ENCODE measurements at places on chromosomes 16 and 17.

DNA sequence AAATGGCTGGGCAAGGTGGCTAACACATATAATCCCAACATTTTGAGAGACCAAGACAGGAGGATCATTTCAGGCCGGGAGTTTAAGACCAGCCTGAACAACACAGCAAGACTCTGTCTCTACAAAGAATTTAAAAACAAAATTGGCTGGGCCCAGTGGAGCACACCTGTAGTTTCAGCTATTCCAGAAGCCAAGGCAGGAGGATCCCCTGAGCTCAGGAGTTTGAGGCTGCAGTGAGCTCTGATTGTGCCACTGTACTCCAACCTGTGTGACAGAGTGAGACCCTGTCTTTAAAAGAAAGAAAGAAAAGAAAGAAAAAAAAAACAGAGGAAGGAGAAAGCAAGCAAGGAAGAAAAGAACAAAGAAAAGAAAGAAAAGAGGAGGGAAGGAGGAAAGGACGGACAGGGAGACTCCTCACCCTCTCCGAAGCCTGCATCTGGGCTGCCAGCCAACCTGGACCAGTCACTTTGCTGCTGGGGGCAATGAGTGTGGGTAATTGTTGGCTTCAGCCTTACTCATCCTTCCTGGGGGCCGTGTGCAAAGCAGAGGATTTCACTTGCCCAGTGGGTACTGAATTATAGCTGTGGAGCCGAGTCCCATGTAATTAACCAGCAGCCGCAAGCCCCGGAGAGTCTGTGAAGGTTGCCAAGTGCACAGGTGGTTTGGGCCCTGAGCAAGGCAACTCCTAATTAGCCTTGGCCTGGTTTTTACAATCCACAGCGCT is 6.7 kb upstream of the MT4 start:
- no peak for DNase-seq

DNA sequence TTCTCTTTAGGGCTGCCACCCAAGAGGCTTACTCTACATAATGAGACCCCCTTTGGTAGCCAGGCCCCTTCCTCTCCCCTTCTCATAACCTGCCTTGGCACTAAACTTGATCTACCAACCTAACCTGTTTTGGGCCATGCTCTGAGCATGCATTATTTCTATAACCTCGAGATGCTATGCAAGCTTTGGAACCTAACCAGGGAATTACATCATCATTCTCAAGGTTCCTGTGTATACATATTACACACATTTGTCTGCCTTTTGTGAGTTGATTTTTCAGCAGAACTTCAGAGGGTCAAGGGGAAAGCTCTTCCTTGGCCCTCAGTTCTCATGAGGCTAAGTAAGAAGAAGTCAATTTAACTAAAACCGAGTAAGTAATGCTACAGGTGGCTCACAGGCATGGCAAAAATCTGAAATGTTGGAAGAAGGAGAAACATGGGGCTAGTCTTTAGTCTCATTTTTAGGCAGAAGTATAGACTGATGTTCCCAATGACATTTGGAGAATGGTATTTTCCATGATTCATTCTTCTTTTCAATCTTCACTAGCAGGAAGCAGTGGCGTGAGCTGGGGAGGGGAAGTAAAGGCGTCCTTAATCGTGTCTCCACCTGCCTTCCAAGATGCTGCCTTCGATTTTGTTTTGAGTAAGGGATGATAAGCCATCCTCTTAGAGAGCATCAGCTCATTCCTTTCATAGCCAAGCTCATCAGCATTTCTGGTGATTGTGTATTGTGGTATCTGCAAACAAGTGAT is 308.4 kb downstream of the ABCC12 start:
- DNase-seq, result no peak

DNA sequence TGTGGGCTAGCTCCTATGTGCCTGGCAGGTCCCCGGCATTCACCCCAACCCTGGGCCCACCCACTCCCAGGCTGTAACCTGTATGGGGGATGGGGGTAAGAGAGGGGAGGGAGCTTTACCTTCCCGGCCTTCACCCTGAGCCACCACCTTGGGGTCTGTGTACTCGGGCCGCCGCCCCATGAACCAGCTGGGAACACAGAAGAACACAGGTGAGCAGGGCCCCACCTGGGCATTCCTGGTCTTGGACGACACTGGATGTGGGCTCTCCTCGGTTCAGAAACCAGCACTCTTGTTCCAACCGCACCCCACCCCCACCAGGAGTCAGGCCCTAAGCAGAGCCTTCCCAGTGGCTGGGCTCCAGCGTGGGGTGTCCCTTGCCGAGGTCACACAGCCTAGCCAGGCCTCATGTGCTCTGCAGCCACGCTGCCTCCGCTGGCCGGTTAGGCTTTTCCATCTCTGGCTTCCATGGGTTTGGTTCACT is 18.8 kb downstream of the B9D1 start:
- no peak for DNase-seq

DNA sequence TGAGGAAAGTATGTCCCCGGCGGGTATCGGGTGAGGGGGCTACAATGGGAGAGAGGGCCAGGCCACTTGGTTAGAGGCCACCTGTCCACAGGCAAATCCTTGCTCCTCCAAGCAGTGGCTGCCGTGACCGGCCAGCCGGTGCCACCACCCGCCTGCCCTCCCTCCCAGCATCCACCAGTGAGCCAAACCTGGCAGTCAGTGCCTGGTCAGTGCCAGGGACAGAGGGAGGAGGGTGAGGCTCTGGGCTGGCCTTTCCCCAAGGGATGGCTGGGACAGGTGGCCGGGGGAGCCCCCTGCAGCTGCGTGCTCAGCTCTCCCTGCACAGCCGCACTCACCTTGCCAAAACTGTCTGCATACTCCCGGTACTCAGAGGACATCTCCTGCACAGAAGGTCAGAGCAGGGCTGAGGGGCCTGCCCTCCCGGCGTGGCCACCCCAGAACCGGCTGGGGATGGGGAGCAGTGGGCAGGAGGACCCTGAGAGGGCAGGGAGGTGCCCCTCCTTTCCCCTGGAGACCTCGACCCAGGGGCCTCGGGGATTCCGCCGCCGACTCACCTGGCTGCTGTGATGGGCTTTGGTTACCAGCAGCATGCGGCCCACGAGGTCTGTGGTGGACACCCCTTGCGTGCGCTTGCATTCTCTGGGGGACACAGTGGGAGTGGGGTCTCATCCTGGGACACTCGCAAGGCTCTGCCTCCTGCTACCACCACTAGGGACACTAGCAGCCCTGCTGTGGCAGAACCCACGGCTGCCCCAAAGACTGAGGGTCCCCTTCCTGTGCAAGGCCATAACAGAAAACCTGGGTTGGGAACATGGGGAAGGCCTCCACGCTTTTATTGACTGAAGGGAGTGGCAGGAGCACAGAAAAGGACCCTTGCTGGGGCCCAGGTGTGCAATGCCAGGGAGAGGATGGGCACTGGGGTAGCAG is 3.7 kb downstream of the PCYT2 start:
- no peak for DNase-seq

DNA sequence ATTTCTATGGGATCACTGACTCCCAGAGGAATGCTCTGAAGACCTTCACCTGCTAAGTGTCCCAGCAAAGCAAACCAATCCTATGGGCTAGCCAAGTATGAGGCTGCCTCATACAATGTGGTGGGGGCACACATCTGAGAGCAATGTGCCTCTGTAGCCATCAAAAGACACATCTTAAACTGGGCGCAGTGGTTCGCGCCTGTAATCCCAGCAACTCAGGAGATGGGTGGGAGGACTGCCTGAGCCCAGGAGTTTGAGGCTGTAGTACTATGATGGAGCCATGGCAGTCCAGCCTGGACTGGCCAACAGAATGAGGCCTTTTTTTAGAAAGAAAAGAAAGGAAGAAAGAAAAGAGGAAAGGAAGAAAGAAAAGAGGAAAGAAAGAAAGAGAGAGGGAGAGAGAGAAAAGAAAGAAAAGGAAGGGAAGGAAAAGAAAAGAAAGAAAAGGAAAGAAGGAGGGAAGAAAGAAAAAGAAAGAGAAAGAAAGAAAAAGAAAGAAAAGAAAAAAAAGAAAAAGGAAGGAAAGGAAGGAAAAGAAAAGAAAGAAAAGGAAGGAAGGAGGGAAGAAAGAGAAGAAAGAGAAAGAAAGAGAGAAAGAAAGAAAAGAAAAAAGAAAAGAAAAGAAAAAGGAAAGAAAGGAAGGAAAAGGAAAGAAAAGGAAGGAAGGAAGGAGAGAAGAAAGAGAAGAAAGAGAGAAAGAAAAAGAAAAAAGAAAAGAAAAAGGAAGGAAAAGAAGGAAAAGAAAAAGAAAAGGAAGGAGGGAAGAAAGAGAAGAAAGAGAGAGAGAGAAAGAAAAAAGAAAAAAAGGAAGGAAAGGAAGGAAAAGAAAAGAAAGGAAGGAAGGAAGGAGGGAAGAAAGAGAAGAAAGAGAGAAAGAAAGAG is 430.3 kb downstream of the SLC39A11 start:
- no peak for DNase-seq

GRCh38 chr16:55760310-55761001 is 72.4 kb downstream of the CES1 start:
- DNase-seq, result no peak

DNA sequence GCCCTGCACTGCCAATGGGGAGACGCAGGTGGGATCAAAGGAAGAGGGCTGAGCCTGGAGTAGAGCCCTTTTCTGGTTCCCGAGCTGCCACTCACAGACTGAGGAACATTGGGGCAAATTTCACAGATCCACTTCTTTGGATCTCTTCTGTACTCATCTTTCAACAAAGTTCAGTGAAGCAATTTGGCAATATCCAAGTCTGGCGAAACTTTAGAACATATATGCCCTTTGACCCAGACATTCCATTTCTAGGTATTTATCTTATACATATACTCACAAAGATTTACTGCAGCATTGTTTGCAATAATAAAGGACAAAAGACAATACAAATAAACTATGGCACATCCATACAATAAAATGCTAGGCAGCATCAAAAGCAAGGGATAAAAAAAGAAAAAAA is 4.9 kb downstream of the ZDHHC1 start:
- DNase-seq, result no peak

DNA sequence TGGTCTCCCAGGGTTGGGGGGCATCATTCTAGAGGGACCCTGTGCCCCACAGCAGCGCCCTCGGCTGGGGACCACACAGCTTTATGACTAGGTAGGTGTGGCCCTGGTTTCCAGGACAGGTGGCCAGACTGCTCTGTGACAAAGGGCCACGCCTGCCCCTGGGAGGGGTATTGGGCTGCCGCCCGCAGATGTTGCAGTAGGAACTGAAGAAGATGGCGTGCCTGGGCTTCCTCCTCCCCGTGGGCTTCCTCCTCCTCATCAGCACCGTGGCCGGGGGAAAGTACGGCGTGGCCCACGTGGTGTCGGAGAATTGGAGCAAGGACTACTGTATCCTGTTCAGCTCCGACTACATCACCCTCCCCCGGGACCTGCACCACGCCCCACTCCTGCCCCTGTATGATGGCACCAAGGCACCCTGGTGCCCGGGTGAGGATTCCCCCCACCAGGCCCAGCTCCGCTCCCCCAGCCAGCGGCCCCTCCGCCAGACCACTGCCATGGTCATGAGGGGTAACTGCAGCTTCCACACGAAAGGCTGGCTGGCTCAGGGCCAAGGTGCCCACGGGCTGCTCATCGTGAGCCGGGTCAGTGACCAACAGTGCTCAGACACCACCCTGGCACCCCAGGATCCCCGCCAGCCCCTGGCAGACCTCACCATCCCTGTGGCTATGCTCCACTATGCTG is at the start of gene SPPL2C:
Gene SPPL2C (plus strand): TSS at position 187 of the 681 bp plus-strand sequence. CDS start 26 bp downstream, at position 213.
- DNase-seq, result no peak

- DNase-seq, result no peak
These were observed 38.1 kb upstream of the IRX3 start for GRCh38 chr16:54324716-54325115.

- DNase-seq, result no peak
These were observed 159.6 kb downstream of the PRKCA start for GRCh38 chr17:66462010-66462409.

GRCh38 chr17:46866747-46867146 is 15.4 kb downstream of the WNT9B start:
- no peak for DNase-seq

DNA sequence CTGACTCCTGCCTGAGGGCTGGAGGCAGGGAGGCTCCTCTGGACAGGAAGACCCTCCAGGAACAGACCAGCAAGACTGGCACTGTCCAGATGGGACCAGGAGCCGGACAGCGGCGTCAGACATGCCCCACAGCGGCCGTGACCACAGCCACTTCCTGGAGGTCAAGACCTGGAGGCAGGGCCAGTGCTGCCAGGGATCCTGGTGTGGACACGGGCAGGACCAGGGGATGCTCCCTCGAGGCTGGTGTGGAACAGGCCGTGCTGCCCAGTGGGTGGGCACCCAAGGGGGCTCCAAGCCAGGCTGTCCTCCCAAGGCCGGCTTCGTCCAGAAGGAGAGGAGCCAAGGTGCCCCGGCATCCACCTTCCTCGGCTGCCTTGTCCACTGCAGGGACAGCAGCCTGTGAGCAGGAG is 4.5 kb upstream of the CCDC57 start:
- DNase-seq, result no peak

GRCh38 chr17:59357929-59358328 is 26.5 kb downstream of the YPEL2 start:
- DNase-seq, result no peak

- no peak for DNase-seq
These were observed 166.0 kb downstream of the PHKB start for GRCh38 chr16:47627085-47627639.
